IMR-90 (cell line): ENCODE measurements at places on chromosomes 3 and 15. TPM values are rescaled to one million over a fixed set of nuclear protein-coding genes. Genes with fewer than 3 reads are reported as not detected.

CHST2 gene
- total RNA-seq = 0.90 and 1.1 TPM in 2 replicates

DNA sequence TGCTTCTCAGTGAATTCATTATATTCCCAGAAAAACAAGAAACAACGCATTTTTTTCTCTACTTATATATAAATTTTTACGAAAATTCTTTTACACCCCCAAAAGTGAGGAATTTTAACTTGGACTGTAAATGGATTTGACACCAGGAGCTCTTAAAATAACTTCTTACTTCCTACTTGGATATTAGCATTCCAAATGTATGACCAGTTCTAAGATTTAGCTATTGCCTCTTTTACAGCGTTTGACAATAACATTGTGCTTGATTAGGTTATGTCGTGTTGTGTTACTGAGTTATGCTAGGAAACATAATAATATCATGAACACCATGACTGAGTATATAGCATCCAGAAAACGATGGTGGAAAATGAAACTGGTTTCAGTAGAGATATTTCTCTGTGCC, 177.0 kb downstream of the CNTN6 start:
- DNase-seq = no peak

DNA sequence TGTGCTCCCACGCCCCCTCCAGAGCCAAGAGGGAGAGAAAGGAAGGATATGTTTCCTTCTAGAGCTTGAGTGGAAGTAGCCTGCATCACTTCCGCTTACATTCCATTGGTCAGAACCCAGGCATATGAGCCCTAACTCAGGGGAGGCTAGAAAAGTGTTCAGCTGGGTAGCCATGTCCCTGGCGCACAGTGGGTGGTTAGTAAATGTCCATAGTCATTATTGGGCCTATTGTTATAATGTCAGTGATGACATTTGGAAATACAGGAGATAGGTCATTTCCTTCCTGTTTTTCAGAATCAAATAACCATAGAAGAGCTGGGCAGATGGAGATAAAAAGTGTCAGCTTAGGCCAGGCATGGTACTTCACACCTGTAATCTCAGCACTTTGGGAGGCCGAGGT, 27.3 kb downstream of the CD276 start:
- no peak for DNase-seq

DNA sequence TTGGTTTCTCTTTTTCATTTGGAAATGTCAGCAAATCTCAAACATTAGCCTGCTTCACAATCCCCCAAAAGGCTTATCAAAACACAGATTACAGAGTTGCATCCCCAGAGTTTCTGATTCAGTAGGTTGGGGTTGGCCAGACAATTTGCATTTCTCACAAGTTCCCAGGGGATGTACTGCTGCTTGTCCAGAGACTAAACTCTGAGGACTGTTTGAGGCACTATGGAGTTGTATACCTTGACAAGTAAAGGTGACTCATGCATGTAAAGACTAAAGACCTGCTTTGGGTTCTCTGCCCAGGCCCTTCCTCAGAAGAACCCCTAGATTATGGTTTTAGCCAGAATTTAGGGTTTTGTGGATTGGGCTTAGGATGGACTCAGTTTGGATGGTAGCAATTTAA, 151.1 kb upstream of the ARHGEF26 start:
- no peak for DNase-seq

- DNase-seq = peak; percentile 92
Observed at GRCh38 chr3:25604107-25604805, 60.5 kb downstream of the TOP2B start.

DNA sequence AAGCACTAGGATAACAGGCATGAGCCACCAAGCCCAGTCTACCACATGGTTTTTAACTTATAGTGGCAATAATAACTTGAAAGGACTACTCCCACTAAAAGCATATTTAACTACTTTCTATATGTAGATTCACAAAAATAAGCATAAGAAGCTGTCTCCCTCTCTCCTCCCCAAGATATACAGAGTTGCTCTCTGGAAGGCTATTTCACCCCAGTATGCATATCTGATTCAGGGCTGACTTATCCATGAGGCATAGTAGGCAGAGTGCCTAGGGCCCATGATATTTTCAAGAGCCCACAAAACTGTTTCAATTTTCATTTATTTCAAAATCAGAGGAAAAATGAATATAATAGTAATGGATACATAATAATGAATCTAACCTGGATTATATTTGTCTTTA, 20.5 kb downstream of the ATP8B4 start:
- DNase-seq = peak; percentile 37

ATP8B4 gene
- total RNA-seq = 0.54 and 0.56 TPM in 2 replicates

COLQ gene
- total RNA-seq = under 0.01 and 0.18 TPM in 2 replicates

MRPS25 gene
- 9.0 and 9.7 TPM in 2 replicates for total RNA-seq

DNA sequence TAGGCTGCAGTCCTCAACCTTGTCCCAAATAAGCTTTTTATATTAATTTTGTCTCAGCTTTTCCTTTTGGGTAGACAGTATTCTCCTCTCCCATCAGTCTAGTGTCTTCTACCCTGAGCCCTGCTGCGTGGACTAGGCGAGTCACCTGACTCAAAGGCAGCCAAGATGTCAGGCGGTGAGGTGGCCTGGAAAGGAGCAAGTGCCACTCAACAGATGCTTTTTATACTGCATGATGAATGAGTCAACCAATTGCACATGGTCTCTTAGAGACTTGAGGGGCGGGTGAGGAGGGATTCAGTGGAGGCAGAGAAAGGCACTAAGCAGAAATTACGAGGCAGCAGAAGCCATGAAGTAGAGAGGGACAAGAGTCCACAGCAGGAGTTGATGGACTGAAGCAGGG, 95.9 kb downstream of the FRMD4B start:
- no peak for DNase-seq
